ENCODE measurements at places on chromosomes 1 and 21. TPM values are rescaled to one million over a fixed set of nuclear protein-coding genes. Genes with fewer than 3 reads are reported as not detected.

KCNQ4 gene
- total RNA-seq = not detected

RGS4 gene
- 49.7 TPM for total RNA-seq

CELA3A gene
- total RNA-seq = not detected

KRTAP20-3 gene
- total RNA-seq = not detected
